A549 (cell line): ENCODE measurements at places on chromosomes 6 and 20. TPM values are rescaled to one million over a fixed set of nuclear protein-coding genes. Genes with fewer than 3 reads are reported as not detected.

GRCh38 chr6:106513808-106514582 lies 115.3 kb downstream of the RTN4IP1 start:
- DNase-seq: no peak

DNA sequence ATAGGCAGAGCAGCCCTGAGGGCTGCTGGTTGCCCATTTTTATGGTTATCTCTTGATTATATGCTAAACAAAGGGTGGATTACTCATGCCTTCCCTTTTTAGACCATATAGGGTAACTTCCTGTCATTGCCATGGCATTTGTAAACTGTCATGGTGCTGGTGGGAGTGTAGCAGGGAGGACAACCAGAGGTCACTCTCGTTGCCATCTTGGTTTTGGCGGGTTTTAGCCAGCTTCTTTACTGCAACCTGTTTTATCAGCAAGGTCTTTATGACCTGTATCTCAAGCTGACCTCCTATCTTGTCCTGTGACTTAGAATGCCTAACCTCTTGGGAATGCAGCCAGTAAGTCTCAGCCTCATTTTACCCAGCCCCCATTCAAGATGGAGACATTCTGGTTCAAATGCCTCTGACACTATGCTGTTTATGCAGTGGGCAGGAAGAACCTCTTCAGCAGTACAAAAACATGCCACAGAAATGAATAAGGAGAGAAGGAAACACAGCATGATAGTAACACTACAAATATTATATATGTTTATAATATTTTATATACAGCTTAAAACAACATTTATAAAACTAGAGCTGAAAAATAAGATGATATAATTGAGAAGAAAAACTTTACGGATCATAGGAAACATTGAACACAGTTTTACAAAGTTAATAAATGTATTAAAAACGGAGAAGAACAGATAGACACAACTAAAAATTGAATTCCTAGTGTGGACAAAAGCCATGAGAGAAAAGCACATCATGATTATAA lies 58.9 kb upstream of the SAMD5 start:
- DNase-seq: no peak

- no peak for DNase-seq
Observed at GRCh38 chr6:33592595-33593413, 12.7 kb upstream of the BAK1 start.

- DNase-seq: no peak
Observed at GRCh38 chr6:13434777-13435176, 52.6 kb downstream of the GFOD1 start.

DNA sequence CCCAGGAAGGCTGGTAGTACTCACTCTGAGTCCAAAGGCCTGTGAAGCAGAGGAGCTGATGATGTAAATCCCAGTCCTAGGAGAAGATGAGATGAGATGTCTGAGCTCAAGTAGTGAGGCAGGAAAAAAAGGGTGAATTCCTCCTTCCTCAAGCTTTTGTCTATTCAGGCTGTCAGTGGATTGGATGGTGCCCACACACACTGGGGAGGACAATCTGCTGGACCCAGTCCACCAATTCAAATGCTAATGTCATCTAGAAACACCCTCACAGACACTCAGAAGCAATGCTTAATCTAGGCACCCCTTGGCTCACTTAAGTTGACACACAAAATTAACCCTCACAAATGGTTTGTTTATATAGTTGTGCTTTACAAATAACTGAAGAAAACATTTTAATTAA lies 94.6 kb downstream of the CD109 start:
- no peak for DNase-seq

- no peak for DNase-seq
Observed at GRCh38 chr6:38039502-38039901, 220.0 kb downstream of the ZFAND3 start.

The PRL gene
- not detected in 3 replicates for polyA plus RNA-seq

GRCh38 chr20:2867081-2867864 lies 6.0 kb upstream of the PTPRA start:
- no peak for DNase-seq

The CNKSR3 gene
- polyA plus RNA-seq: 3.5 to 5.2 TPM (median 4.1 TPM) in 3 replicates

GRCh38 chr20:43398676-43399324 lies 58.9 kb upstream of the SRSF6 start:
- DNase-seq: no peak

- no peak for DNase-seq
Observed at GRCh38 chr6:134172020-134172705, 119.7 kb upstream of the SLC2A12 start.

The CDS2 gene
- 34.0 to 44.0 TPM (median 37.4 TPM) in 3 replicates for polyA plus RNA-seq

The MRPS18B gene
- 83.6 to 104 TPM (median 85.3 TPM) in 3 replicates for polyA plus RNA-seq

DNA sequence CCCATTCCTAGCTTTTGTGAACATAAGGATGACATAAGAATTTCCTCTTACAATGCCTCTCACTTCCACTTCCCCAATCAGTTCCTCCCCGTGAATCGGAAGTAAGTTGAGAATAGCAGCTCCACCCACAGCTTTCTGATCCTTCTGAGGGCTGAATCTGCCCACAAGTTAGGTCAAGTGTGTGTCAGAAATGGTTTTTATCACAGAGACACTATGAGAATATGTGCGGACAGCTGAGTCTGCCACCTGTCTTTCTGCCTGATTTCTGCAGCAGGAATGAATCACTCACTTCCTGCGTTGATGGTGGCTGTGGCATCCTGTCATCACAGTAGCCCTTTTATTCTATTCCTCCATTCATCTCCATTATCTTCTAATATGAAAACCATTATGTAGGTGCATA lies 70.2 kb downstream of the RIN2 start:
- peak; percentile 64 for DNase-seq

The HNF4A gene
- 17.5 to 26.2 TPM (median 25.9 TPM) in 3 replicates for polyA plus RNA-seq

- no peak for DNase-seq
Observed at GRCh38 chr6:148461986-148462577, 119.4 kb downstream of the SASH1 start.

The SLC24A3 gene
- polyA plus RNA-seq: 0.03 to 0.04 TPM in 2 of 3 replicates, not detected in the other
